ENCODE measurements at places on chromosomes 11 and 22.

DNA sequence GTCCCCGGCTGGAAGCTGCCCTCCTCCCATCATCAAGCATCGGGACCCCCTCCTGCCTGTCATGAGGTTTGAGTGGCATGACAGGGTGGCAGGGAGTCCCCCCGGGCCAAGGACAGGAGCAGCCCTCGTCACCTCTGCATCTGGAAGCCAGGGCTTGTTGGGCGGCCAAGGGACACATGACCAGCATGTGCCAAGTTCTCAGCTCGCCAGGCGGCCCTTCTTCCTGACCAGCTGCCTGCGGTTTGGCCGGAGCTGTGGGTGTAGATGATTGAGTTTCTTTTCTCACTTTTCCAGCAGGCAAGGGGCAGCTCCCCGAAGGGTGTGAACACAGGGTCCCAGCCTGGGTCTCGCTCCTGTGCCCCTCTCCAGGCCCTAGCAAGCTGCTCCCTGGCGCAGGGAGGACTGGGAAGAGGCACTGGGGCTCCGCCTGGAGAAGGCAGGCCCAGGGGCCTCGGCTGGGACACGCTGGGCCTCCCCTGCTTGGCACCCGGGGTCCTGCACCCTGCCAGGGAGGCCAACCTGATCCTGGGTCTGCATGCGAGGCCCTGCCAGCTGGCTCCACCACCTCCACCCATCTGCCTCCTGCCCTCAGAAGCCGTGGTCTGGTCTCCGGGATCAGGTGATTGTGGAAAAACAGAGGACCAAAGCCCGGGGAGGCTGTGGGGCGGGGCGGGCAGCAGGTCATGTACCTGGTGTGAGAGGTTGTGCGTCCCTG is 13.4 kb downstream of the ARHGAP8 start:
- DNase-seq: no peak

DNA sequence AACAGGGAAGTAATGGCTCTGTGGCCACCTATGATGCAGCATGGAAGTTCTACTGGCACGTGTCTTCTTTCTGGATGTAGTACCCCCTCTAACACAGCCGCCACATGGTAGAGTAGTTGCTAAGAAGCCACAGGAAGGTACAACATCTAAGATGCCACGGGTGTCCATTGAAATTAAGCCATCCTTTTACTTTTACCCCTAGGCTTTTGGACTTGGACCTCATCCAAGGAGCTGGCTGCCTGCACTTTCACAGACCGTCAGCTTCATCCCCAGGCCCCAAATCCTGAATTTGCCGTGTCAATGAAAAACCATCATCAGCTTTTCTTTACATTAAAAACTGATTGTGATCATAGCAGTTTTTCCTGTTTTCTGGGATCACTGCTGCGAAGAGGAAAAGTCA is 102.4 kb downstream of the RPL27A start:
- DNase-seq: no peak

- no peak for DNase-seq
Observed at GRCh38 chr11:110199184-110199981, 97.0 kb downstream of the RDX start.

GRCh38 chr22:46547179-46547882 is 9.9 kb upstream of the CELSR1 start:
- DNase-seq: no peak

GRCh38 chr11:127674754-127675153 is 674.2 kb upstream of the KIRREL3 start:
- DNase-seq: no peak

Data from fibroblast of skin of left biceps (primary cell).